ENCODE measurements at places on chromosomes 5 and 9.
A peak's percentile ranks its signal among the peaks of the same experiment; 100 is the strongest.

DNA sequence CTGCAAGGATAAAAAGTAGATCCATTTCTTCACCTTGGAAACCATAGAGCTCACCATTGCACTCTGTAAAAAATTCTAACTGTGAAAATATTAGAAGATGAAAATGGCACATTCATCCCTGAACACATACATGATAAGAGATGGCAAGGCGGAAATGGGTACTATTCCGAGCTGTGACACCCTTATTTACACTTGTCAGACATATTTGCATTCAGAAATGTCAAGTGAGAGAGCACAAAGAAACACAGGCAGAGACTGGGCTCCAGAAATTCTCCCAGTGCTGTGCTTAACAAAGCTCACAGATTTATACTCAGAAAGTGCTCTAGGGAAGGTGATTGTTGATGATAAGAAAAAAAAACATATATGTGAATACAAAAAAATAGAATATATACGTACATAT is 170.3 kb upstream of the PUM3 start:
- no peak for DNase-seq

DNA sequence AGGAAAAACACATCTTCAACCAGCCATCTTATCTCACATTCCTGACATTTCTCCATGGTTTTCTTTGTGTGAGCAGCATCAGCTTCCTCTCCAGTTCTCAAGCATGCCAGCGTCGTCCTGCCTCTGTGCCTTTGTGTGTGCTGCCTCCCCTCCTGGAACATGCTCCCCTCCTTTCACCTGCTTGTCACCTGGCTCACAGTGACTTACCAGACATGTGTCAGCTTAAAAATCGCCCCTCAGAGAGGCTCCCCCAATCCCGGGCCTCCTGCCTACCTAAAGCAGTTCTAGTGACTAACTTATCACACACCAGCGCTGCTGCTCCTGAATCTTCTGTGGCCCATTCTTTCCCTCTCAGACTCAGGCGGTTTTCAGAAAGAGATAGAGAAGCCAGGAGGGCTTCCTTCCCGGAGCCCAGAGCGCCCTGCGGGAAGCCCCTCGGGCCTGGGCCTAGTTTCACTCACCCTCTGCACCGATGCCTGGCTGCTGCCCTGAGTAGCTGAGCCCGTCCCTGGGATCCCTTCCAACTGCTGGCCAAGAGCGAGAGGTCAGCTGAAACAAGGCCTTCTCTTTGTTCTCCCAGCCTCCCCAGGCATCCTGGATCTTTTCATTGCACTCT is 51.1 kb upstream of the MVB12B start:
- DNase-seq: no peak

- DNase-seq: no peak
Observed at GRCh38 chr9:133647148-133647547, 11.0 kb downstream of the DBH start.

DNA sequence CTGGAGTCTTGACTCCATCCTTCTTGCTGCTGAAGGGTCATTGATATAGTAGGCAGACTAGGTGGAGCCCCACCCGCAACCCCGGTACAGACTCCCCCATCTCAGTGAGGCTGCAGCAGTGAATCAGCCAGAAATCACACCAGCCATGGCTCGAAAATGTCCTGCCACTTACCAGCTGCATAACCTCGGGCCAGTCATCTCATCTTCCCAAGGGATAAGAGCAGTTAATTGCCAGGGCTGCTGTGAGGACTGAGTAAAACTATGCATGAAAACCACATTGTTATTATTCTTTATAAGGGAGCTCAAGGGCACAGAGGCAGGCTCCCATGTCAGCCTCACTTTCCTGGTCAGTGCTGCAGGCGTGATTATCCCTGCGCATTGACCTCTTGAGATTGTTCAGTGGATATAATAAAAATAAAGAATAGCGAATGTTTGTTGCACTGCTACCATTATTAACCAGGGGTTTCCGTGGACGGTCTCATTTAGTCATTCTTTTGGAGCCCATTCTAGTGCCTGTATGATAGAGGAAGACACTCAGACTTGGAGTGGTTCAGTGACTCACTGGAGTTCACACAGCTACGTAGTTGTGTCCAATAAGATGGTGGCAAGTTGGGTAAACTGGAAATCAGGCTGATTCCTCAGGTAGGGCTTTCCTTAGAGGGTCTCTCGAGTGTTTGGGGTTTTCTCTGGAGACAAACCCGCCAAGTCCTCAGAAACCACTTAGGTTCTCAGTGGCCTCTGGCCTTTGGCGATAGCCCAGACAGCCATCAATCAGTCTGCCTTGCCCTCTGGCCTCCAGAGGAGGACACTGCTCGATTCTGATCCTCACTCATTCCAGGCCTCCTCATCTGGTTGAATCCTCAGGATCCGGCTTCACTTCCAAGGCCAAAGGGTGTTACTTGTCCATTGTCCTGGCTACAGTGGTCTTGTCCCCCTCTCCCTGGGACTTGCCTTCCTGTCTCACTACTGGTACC is 39.9 kb downstream of the COL15A1 start:
- DNase-seq: no peak

- no peak for DNase-seq
Observed at GRCh38 chr9:132489536-132489935, 79.5 kb downstream of the CFAP77 start.

DNA sequence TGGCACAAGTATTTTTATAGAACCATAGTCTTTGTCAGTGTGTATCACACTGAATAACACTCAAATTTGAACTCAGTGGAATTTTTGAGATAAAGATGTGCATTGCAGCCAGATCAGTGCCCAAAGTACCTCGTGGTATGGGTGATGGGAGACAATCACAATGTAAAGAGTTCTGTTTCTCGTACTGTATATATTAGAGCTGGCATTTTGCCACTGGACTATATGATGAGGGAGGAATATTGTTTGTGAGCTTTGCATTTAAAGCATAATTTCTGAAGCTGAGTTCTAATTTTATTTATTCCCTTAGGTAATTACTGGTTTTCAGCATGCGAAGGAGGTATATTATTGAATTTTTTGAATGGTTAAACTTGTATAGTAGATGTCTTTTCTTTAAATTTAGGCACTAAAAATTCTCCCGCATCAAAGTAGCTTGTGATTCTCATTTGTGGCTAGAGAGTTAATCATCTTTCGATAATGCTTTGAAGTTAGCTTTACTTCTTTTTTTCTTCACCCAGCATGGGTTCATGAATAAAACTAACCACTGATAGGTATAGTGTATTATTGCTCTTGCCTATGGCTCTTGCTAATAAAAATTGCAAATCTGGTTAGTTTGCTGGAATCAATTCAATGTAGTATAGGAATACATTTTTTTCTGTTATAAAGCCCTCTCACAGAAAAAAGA is 43.1 kb downstream of the PAM start:
- no peak for DNase-seq

GRCh38 chr5:141478321-141478945 is 2.7 kb downstream of the PCDHGC3 start:
- DNase-seq: no peak

- no peak for DNase-seq
Observed at GRCh38 chr5:167571824-167572223, 719.6 kb upstream of the WWC1 start.

GRCh38 chr9:127422133-127422782 is 1.9 kb upstream of the ZNF79 start:
- no peak for DNase-seq

- no peak for DNase-seq
Observed at GRCh38 chr5:56085193-56085592, 90.4 kb upstream of the IL6ST start.

- DNase-seq: peak; percentile 7
Observed at GRCh38 chr5:127228540-127229184, 61.9 kb upstream of the MEGF10 start.

- DNase-seq: peak; percentile 55
Observed at GRCh38 chr9:95336281-95336680, 18.8 kb upstream of the FANCC start.

- peak; percentile 27 for DNase-seq
Observed at GRCh38 chr5:150671509-150672236, 10.6 kb downstream of the MYOZ3 start.

- no peak for DNase-seq
Observed at GRCh38 chr9:35287987-35288632, 126.3 kb downstream of the UNC13B start.

DNA sequence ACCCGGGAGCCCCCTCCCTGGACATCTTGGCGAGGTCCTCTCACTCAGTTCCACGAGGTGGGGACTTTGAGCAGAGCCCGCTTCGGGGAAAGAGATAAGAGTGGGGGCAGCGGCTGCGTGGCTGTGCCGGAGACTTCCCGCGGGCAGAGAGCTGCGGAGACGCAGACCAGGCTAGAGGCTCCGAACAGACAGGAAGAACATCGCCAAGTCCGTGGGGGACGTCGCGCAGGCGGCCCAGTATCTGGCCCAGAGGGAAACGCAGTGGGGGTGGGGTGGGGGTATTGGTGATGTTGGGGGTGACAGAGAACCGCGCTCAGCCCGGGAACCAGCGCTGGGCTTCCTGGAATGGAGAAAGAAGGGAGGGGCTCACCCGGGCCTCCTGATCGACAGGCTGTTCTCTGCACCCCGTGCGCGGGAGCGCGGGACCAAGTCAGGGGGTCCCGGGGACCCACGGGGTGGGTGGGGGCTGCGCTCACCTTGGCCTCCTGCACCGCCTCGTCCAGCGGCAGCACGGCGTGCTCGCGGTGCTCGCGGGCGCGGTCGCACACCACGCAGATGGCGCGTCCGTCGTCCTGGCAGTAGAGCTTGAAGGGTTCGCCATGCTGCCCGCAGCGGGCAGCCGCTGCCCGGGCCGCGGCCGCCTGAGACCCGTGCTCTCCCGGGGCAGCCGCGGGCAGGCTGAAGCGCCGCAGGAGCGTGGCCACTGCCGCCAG is 727 bp downstream of the TRIM7 start:
- peak; percentile 29 for DNase-seq

DNA sequence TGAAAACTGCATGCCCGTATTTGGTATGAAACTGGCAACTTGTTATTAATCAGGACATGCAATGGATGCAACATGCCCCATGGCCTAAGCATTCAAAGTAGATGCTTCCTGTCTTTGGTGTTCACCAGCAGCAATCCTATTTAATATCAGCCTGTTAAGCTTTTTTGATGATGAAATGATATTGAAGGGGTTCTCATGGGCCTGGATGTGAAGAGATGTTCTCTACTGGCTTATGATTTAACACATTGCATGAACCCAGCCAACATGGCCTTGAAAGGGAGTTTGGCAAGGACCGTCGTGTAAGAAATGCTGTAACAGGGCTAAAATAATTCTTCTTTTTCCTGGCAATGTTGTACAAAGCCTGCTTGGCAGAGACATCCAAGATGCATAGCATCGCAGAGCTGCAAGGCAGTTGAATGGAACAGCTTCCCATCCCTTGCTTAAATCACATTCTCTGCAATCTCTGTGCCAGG is 111.2 kb downstream of the SMARCA2 start:
- no peak for DNase-seq

- DNase-seq: no peak
Observed at GRCh38 chr9:98135938-98136337, 16.9 kb upstream of the TRIM14 start.

- DNase-seq: no peak
Observed at GRCh38 chr5:170427672-170428236, 38.6 kb upstream of the KCNMB1 start.

GRCh38 chr5:106873568-106873967 is 797.2 kb downstream of the EFNA5 start:
- no peak for DNase-seq
